CD4-positive, CD25-positive, alpha-beta regulatory T cell (primary cell): ENCODE measurements at places on chromosomes 5 and 9.

- peak; percentile 21 for DNase-seq
These were observed 7.1 kb upstream of the IFNA2 start for GRCh38 chr9:21392270-21392669.

GRCh38 chr9:98450496-98450895, 195.0 kb upstream of the TBC1D2 start:
- DNase-seq: no peak

GRCh38 chr5:88396000-88396535, 127.4 kb upstream of the TMEM161B start:
- no peak for DNase-seq

GRCh38 chr5:76104027-76104426, 20.8 kb downstream of the SV2C start:
- DNase-seq: peak; percentile 34

- no peak for DNase-seq
These were observed 248.1 kb downstream of the PDE4D start for GRCh38 chr5:59645380-59645779.

GRCh38 chr5:132110930-132111329, 37.3 kb downstream of the CSF2 start:
- no peak for DNase-seq

DNA sequence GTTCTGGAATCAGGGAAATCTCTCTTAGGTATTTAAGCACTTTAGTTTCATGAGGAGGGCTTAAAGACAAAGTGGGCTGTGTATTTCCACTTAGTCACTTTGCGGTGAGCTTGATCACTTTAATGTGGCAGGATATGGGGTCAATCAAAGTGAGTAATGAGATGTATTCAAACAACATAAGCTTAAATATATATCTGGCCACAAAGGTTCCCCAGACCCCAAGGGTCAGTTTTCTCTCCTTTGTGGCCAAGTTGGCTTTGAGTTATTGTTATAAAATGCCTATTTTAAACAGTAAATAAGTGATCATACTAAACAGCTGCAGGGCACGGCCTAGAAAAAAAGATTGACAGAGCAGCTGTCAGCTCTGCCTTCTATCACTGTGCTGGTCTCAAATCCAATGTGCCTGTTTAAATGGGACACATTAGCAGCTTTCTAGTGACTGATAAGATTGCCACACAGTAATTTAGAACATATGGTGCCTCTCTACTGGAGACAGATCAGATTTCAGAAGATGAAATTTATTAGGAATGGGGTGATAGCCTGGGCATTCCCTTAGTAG, 363.9 kb downstream of the AGTPBP1 start:
- DNase-seq: no peak

DNA sequence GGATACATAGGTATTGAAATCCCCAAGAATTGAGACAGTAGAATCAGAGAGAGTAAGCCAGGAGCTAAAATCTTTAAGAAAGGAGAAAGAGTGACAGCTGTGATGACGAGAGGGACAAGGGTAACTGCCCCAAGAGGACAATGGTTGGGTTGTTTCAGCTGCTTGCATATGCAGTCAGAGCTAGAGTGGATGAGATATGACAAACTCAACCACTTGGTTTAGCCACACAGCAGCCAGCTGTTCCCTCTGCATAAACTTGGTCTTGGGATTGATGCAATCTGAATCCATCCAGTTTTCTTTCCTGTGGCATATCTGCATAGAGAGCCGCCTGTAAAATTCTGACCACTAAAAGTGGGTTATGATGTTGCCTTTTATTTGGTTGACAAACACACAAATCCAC, 100.7 kb downstream of the ZNF622 start:
- no peak for DNase-seq

- DNase-seq: no peak
These were observed 130.9 kb downstream of the CCDC192 start for GRCh38 chr5:127834094-127834531.

- no peak for DNase-seq
These were observed 125.4 kb upstream of the ANKH start for GRCh38 chr5:14996997-14997396.

- no peak for DNase-seq
These were observed 8.5 kb downstream of the EGFL7 start for GRCh38 chr9:136671254-136671614.

DNA sequence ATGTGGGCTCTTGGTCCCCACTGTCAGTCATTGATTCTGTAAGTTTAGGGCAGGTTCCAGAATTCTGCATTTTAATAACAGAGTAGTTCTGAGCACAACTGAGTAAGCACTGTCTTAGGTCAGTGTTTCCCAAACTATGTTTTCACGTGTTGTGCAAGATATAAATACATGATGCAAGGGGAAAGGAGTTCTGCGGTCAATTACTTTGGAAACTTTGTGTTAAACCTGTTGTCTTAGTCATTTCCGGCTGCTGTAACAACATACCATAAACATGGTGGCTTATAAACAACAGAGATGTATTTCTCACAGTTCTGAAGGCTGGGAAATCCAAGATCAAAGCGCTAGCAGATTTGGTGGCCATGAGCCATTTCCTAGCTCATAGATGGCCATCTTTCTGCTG, 69.8 kb downstream of the EQTN start:
- DNase-seq: no peak

GRCh38 chr5:154368041-154368800, 77.6 kb upstream of the SAP30L start:
- DNase-seq: no peak

GRCh38 chr5:126562823-126563222, 32.2 kb downstream of the ALDH7A1 start:
- no peak for DNase-seq

DNA sequence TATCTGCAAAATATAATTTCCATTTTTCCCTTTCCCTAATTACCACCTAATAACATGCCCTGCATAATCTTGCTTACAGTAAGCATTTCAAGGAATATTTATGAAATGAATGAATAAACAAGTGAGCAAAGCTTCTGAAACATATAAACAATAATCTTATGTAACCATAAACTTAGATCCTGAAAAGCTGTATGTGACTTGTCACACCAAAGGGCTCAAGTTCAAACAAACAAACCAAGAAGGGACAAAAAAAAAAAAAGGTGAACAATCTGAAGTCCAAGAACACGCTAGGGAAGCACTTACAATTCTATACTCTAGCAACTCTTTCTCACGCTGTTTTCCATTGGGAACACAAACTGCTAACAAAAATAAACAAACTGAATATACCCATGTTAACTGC, 36.3 kb downstream of the PLPP1 start:
- DNase-seq: no peak

DNA sequence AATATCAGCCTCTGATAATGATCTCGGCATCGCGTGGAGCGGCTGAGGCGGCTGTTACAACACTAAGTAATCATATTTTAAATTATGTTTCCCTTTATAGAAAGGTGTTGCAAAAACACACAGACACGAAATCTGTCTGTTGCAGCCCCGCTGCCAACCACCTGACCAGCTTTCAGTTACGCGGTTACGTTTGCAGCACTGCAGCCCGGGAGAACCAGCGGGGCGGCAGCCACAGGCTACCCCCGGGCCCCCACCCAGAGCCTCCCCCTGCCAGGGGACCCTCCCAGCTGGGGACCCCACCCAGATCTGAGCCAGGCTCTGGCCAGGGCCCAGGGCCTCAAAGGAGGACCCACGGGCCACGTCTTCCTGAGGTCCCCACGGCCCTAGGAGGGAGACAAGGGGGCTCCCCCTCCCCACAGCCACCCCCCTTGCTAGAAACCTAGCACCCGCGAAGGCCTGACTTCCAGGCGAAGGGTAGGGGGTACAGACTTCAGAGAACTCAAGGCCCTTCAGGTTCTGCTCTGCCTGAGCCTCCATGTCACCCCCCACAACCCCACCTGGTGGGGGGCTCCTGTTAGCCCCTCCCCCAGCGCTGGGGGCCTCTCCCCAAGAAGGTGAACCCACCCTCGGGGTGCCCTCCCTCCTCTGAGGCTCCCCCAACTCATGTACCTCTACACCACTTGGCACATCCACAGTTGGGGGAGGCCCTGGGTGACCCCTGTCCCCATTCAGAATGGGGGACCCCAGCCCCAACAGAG, 6.0 kb downstream of the NACC2 start:
- DNase-seq: no peak

DNA sequence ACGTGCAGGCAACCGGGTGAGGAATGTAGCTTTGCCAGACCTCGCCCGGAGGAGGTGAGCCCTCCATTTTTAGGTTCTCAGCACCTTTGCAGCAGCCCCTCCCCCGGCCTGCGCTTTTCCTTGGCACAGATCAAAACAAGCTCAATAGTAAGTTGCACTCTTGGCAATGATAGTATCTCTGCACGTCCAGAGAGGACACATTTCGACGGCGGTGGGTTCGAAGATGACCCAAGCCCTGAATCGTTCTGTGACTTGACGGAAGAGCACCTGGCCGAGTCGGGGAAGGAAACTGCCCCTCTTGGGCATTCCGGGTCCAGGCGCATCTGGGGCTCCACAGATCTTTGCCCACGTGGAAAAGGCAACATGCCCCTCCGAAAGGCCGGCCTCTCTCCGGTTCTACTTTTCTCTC, 904 bp downstream of the GDNF start:
- DNase-seq: no peak

GRCh38 chr5:27377626-27378025, 339.2 kb upstream of the CDH9 start:
- DNase-seq: no peak

- no peak for DNase-seq
These were observed 363.7 kb downstream of the CSNK1G3 start for GRCh38 chr5:123875561-123876275.

DNA sequence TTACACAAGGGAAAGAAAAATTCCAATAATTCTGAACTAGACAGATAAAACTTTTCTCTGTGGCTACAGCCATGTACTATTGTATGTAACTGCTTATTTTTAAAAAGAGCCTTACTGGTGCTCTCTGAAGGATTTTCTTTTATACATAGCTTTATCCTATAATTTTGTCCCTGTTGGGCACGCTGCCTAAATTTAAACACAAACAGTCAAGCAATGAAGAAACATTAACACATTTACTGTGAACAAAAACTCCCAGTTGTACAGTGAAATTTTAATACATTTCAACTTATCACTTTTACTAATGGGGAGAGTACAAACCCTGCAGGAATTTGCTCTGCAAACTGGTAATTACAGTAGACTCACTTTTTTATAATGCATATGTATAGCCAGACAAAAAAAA, 273.3 kb downstream of the BNC2 start:
- no peak for DNase-seq

DNA sequence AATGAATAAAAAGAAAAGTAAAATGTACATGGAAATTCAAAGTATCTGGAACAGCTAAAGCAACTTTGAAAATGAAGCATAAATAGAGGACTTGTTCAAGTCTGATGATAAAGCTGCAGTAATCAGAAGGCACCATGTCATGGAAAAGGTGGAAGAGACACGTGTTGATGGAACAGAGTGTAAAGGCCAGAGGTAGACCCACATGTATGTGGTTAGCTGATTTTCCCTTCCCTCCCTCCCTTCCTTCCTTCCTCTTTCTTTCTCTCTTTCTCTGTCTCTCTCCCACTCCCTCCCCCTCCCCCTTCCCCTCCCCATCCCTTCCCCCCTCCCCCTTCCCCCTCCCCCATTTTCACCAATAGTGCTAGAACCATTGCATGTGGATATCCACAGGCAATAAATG, 58.7 kb upstream of the FCN1 start:
- DNase-seq: no peak

DNA sequence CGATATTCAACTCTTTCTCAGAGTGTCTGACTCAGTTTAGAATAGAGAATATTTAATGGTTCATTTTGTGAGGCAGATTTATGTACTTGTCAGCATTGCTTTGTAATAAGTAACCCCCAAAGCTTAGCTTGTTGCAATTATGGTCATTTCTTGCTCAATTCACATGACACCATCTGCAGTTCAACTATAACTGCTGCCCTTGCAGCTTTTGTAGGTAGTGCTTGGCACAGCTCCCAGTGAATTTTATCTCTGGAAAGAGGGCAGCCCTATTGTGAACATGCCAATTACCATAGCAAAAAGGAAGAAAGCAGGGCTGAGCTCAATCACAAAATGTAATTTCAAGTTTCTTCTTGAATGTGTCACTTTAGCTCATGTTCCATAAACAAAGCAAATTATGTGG, 1587.7 kb upstream of the ACO1 start:
- DNase-seq: no peak

DNA sequence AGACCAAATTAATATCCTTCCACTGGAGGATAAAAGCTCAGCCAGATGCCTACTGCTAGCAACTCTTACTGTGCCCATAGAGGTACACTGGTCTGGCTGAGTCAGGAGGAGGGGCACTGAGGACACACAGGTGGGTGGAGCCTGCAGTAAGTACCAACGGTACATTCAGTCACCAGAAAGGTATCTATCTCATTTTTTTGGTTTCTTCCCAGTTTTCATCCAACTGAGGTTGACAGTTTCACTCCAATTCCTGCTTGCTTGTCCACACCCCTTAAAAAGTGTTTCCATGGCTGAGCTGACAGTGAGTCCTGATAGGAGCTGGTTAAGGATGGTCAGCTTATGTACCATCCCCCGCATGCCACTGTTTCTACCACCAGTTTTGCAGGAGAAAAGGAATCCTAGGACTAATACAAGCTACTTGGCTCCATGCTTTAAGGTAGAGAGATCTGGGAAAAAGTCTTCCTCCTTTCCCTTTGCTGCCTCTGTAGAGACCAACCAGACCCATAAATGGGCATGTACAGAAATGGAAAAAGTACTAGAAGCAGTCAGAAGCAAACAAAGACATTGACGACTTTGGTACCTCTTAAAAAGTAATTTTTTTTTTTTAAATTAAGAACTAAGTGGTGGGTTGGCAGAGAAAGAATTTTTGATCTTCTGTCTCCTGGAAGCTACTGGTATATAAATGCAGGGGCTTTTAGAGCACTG, 3.2 kb downstream of the ELL2 start:
- DNase-seq: no peak

- no peak for DNase-seq
These were observed 45.3 kb upstream of the PHYKPL start for GRCh38 chr5:178277866-178278265.
